ENCODE measurements at places on chromosomes 1 and 21.

DNA sequence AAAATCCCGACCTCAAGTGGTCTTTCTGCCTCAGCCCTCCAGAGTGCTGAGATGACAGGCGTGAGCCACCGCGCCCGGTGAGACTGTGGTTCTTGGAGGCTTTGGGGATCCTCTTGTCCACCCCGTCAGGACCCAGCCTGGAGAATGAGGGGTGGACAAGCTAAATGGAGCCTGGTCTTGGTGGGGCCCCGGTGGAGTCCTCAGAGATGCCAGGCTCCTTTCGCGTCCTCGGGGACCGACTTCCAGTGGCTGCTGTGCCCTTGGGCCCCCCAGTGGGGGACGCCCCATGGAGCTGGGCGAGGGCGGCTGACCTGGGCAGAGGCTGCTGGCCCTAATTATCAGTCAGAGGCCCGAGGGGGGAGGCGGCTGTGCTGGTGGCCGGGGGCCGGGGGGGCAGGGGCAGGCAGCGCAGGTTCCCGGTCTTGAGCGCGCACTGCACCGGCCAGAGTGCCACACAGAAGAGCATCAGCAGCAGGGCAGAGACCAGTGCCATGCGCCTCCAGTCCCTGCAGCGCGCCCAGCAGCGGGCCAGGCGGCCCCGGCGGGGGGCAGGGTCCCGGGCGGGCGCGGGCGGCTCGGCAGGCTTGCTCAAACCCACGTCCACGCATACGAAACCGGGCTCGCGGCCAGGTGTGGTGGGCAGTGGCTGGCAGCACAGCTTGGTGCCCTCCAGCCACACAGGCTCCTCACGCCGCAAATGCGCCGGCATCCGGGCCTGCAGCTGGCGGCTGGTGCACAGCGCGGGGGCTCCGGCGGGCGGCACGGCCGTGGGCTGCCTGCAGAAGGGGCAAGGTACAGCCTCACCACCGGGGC lies 2.4 kb downstream of the RNF223 start:
- no peak for DNase-seq

- DNase-seq: no peak
These were observed 32.6 kb downstream of the PIGM start for GRCh38 chr1:159999204-159999603.

- DNase-seq: no peak
These were observed 2.2 kb upstream of the NEGR1 start for GRCh38 chr1:72284348-72285073.

GRCh38 chr1:157073944-157074685 lies 25.5 kb downstream of the ETV3L start:
- DNase-seq: no peak

DNA sequence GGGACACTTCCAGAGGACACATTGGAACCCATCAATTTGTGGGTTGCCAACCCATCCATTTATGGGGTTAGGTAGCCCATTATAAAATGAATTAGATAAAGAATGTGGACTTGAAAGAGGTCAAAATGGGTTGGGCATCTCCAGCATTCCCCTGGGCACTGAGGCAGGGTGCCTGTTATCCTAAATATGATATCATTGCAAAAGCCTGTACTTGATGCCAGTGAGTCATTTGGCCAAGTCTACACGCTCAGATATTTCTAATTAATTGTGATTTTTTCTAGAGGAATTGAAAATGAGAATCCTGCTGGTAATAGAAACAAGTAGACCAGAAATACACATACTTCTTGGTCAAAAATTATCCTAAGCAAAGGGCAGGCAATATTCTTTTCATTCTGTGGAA lies 21.9 kb upstream of the NBL1 start:
- no peak for DNase-seq

DNA sequence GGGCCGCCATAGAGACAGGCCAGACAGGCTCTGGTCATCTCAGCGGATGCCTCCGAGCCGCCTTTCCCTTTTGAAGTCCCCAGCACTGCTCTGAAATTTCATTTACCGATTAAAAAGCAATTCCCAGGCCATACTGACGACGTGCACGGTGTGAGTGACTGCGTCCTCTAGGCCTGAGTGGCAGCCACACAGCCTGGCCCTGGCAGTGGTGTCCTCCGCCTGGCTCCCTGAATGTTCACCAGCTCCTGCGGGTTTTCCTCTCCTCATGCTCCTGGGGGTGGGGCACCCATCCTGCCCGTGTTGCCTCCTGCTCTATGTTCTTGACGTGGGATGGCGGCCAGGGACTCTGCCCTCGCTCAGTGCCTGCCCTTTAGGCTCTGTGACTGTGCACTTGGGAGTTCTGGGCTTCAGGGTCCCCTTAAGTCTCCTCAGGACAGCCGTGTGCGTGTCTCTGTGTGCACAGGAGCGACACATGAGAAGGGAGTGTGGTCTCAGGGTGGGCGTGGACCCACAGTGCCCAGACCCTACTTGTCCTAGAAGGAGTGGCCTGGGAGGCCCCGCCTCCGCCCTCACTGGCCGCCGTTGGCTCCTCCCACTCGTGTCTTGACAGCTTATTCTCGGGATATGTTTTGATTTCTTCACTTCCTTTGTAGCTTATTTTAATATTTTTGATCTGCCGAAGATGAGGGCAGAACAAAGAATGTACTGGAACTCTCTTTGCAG lies 3.6 kb downstream of the SKI start:
- peak; percentile 52 for DNase-seq
